ENCODE measurements at places on chromosomes 4 and X. TPM values are rescaled to one million over a fixed set of nuclear protein-coding genes. Genes with fewer than 3 reads are reported as not detected.

Gene ODAPH
- not detected for total RNA-seq

Gene CTAG2
- not detected for total RNA-seq

Gene MEPE
- not detected for total RNA-seq

Gene ZNF718
- total RNA-seq, result 5.8 TPM

Gene NUDT11
- total RNA-seq, result 3.4 TPM

Gene TBC1D9
- total RNA-seq, result 21.2 TPM

Gene G6PD
- total RNA-seq, result 22.0 TPM

Gene TGIF2LX
- not detected for total RNA-seq

Gene FGF2
- total RNA-seq, result 29.5 TPM

Gene TIGD4
- total RNA-seq, result 0.32 TPM

Gene DGAT2L6
- total RNA-seq, result not detected

Gene TBC1D8B
- total RNA-seq, result 2.5 TPM

Gene SCD5
- 24.6 TPM for total RNA-seq

Gene PAGE5
- not detected for total RNA-seq

Gene DIPK2B
- 12.5 TPM for total RNA-seq

Gene TRIM60
- total RNA-seq, result not detected

Gene PF4V1
- not detected for total RNA-seq

Gene SCML2
- total RNA-seq, result 2.6 TPM

Gene ZMAT1
- 8.3 TPM for total RNA-seq

Gene KLB
- total RNA-seq, result under 0.01 TPM

Gene ZNF157
- total RNA-seq, result 0.17 TPM

Gene CT83
- total RNA-seq, result not detected

Gene CCDC110
- total RNA-seq, result 6.3 TPM

Gene USP51
- 1.4 TPM for total RNA-seq

Gene DEFB131A
- not detected for total RNA-seq

Gene RBPJ
- total RNA-seq, result 58.7 TPM

Gene NSD2
- 44.2 TPM for total RNA-seq

Gene SLIT2
- total RNA-seq, result 101 TPM

Gene PRRG1
- total RNA-seq, result 7.1 TPM

Gene SMIM10L2A
- 1.4 TPM for total RNA-seq

Gene CLCN5
- total RNA-seq, result 4.2 TPM

Gene APBB2
- 75.9 TPM for total RNA-seq

Gene HERC6
- 5.0 TPM for total RNA-seq

Gene NLGN3
- total RNA-seq, result 2.7 TPM

Gene EGF
- 0.75 TPM for total RNA-seq

Gene OTUD6A
- total RNA-seq, result not detected

Data from esophagus muscularis mucosa (tissue), 4 donors.